ENCODE measurements at places on chromosomes 16 and 17.

GRCh38 chr16:86319585-86320236 is 190.6 kb upstream of the FOXF1 start:
- peak; percentile 30 for DNase-seq

DNA sequence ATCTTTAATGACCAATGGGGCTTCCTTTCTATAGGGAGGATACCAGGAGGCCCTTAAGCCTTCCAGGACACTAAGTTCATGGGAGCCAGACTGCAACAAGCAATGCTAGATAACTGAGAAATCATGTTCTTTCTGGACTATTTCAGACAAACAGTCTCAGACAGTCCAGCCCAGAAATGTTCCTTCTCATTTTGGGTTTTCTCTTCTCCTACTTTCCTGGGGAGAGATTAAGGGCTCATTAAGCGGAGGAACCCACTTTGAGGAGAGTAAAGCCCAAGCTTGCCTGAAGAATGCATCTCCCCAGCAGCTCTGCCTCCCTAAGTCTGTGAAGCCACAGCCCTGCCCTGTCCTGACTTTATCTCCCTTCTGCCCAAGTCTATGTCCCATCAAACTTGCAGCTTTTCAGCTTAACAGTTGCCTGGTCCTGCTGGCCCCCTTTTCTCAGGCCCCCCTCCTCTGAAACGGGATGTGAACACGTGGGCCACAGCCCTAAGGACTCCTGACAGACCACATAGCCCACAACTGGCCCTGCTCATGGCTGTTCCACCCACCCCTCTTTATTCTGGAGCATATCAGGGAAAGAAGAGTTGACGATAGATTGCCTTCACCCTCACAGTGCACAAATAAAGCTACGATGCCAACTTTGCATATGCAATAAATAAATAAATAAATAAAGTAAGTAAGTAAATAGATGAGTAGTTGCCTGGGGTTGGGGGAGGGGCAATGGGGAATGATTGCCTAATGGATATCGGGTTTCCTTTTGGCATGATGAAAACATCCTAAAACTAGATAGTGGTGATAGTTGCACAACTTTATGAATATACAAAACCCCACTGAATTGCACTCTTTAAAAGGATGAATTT is 111.0 kb downstream of the N4BP1 start:
- no peak for DNase-seq

- no peak for DNase-seq
These were observed 34.3 kb downstream of the ASPA start for GRCh38 chr17:3510090-3510489.

GRCh38 chr16:47970291-47970931 is 185.4 kb downstream of the ABCC12 start:
- no peak for DNase-seq

DNA sequence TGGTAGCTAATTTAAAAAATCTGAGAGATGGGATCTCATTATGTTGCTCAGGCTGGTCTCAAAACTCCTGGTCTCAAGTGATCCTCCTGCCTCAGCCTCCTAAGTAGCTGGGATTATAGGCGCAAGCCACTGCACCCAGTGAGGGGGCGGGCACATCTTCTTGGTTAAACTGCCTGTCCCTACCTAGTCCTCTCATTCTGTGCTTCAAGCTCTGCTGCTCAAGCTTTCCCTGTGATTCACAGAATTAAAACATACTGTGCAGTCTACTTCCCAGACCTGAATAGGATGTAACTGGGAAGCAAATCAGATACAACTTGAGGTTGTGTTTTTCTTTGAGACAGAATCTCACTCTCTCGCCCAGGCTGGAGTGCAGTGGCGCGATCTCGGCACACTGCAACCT is 2.3 kb downstream of the MRPL38 start:
- DNase-seq = no peak

DNA sequence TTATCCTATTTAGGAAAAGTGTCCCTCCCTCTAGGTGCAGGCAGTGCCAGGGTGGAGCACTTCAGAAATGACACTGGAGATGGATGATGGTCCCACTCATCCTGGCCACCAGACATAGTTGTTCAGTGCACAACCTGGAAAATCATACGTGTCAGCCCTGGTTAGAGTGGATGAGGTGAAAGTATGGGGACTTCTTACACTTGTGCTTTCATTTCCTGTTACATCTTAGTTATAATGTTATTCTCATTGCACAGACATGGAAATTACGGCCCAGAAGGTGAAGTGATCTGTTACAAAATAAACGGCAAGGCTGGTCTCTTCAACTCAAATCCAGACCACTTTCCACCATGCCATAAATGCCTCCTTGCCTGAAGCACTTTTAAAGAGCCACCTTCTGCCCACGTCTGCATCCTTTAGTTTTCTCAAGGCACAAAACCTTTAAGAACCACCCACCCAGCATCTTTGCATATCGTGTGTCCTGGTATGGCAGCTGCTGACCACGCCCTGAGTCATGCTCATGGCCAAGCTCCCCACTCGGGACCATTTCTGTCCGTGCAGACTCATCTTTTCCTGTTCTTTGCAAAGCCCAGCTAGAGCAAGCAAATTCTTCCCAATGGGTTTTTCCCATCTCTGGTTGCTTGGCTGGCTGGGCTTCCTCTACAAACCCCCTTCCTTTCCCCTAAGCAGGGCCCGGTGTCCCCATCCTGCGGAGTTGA is 22.4 kb downstream of the TBC1D3B start:
- no peak for DNase-seq

- DNase-seq = no peak
These were observed 26.9 kb downstream of the ATAD5 start for GRCh38 chr17:30858556-30859250.

DNA sequence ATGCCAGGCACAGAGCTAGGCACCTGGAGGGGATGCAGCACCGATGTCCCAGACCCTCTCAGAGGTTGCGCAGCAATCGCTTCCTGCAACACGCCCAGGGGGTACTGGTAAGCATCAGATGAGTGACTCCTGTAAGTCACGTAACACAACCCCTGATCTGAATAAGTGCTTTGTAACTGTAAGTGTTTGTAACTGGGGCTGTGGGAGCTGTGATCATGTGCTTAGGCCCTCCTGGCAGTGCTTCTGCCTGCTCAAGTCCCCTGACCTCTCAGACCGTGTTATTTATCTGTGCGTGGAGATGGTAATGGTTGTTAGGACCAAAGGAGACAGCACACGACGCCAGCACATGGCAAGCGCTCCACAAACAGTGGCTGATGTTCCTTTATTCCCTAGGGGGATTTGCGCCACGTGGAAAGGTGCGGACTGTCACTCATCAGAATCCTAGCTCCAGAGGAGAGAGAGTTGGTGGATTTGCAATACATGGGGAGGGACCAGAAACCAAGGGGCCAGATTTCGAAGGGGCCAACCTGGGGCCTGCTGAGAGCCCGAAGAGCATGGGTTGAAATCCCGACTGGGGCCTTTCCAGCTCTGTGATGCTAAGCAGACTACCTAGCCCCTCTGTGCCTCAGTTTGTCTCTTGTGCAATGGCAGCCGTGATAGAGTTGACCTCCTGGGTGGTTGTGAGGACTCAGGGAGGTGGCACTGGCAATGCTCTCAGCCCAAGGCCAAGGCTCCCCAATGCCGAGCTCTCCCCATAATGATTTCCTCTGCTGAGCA is 151.8 kb downstream of the IRF8 start:
- DNase-seq = no peak

GRCh38 chr16:66271074-66272060 is 95.1 kb upstream of the CDH5 start:
- no peak for DNase-seq

DNA sequence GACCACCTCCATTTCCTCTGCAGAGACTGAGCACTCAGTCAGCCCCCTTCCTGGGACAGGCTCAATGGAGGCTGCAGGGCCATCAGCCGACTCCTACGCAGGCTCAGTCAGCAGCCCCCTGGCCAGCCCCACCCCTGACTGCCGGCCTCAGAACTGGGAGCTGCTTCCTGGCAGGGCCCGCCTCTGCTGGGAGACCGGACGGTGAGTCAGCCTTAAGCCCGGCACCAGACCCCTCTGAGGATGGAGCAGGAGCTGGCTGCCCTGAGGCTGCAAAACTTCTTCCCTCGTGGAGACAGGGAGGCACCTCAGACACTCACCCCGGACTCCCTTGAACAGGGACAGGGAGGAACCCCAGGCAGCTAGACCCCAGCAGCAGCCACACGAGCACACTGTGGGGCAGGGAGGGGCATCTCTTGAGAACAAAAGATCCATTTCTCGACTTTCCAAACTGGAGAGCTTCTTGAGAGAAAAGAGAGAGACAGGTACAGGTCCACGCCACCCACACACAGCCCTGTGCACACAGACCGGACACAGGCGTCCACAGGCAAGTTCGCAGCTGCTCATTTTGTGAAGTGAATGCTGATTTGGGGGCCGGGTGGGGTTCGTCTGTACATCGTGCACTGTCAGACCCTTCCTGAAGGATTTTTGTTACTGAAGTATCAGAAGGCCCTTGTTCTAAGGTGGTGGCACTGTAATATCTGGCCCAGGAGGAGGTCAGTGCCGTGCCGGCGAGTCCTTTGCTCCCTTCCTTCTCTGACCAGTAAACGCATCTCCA is 1.3 kb upstream of the TUBB3 start:
- DNase-seq = peak; percentile 90

GRCh38 chr16:75351183-75351582 is 82.1 kb downstream of the CFDP1 start:
- no peak for DNase-seq

DNA sequence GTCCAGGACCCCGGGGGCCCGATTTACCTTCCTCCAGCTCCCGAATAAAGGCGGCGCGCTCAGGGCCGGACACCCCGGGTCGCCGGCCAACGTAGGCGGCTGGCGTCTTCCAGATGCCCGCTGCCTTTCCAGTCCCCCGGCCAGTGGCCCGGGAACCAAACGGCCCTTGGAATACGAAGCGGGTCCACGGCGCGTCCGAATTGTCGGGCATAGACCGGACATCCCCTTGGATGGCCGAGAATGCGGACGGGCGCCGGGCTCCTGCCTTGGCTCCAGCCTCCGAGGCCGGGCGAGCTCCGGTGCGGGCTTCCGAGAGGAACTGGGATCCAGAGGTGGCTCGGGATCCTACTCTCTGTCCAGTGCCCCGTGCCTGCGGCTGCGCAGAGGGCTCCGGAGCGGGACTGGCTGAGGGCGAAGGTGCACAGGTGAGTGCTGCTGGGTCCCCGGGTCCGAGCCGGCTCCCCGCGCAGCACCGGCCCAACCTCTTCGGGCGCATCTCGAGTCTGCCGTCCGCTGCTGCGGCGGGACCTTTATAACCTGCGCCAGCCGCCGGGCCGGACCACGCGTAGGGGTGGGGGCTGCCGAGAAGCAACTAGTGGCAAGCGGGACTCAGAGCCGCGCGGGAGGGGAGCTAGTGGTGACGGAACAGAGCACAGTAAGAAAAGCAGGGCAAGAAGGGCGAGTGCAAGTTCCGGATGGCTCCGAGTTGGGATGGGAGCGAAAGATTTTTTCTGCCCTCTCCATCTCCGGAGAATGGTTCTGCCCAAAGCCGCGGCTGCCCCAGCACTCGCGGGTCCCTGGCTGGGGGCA is at the start of gene HAP1:
HAP1 (minus strand) TSS at position 505 of the 810 bp plus-strand sequence; CDS start at position 496, 9 bp downstream.
- DNase-seq = peak; percentile 74

GRCh38 chr17:28471531-28472342 is 1.7 kb upstream of the SLC13A2 start:
- DNase-seq = no peak

DNA sequence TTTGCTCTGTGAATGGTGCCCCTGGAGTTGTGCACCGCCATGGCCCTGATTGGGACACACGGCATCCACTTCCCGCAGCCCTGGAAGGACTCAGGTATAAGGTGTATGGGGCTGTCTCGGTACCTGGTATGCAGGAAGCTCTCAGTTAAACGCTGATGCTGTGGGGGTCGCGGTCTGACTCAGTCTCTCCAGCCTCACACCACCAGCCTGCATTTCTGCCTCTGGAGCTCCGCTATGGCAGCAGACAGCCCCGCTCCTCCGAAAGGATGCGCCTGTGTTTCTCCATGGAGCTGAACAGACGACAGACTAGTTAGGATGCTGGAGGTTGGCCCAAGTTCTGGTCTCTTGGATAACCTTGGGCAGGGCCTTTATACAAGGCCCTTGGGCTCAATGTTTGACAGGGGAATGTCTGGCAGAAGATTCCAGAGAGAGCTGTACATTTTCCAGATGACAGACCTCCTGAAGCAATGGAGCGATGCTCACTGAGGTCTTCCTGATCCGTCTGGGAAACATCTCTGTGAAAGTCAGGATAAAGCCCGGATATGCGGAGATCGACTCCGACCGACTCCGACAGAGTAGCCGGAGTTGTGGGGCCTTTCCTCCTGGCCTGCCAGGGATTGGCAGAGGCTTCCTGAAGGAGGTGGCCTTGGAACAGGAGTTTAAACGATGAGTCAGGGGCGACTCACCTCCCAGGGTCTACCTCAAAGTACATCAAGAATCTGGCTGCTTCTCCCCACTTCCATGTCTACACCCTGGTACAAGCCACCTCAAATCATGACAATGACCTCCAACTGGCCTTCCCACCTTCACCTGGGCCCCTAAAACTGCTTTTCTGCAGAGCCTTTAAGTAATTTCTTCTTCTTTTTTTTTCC is 21.9 kb upstream of the BCAR1 start:
- no peak for DNase-seq

GRCh38 chr17:49496867-49497147 is 1.7 kb downstream of the NGFR start:
- DNase-seq = no peak

- DNase-seq = no peak
These were observed 6.3 kb upstream of the SREBF1 start for GRCh38 chr17:17843096-17843495.

Data from HuH-7 (cell line).